Ovary (tissue), 10 donors: ENCODE measurements at places on chromosomes 6 and 20.

GRCh38 chr6:80793411-80793810 is 686.9 kb downstream of the BCKDHB start:
- DNase-seq: no peak

DNA sequence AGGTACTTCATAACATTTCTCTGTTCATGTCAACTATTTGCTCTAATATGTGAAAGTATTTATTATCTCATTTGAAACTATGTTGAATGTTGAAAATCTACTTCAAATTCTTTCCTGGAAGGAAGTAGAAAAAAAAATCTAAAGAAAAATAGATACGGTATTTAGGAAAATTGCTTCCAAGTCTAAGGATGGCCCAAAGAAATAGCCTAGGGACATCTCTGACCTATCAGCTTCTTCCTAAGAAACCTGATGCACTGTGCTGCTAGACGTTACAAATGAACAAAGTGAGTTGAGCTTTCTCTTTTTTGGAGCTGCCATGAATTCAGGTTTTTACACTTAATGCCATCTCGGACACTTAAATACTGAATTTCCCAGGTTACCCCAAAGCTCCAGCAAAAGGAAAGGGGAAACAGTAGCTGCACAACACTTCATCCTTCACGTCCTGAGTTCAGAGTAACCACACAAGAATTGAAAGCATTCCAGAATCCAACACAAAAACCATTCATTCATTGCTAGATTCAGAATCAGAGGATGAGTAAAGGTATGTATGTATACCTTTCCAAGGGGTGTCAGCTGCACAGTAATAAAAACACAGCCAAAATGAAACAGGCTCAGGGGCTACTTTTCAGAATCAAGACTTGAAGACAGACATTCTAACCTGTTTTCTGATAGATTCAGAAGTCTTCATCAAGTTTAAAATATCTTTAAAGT is 7.9 kb downstream of the RMND1 start:
- no peak for DNase-seq

GRCh38 chr6:35611240-35611639 is 77.5 kb downstream of the FKBP5 start:
- DNase-seq: no peak

- no peak for DNase-seq
Observed at GRCh38 chr6:9606435-9607134, 808.3 kb downstream of the TFAP2A start.

- no peak for DNase-seq
Observed at GRCh38 chr6:101534386-101534785, 140.9 kb downstream of the GRIK2 start.

DNA sequence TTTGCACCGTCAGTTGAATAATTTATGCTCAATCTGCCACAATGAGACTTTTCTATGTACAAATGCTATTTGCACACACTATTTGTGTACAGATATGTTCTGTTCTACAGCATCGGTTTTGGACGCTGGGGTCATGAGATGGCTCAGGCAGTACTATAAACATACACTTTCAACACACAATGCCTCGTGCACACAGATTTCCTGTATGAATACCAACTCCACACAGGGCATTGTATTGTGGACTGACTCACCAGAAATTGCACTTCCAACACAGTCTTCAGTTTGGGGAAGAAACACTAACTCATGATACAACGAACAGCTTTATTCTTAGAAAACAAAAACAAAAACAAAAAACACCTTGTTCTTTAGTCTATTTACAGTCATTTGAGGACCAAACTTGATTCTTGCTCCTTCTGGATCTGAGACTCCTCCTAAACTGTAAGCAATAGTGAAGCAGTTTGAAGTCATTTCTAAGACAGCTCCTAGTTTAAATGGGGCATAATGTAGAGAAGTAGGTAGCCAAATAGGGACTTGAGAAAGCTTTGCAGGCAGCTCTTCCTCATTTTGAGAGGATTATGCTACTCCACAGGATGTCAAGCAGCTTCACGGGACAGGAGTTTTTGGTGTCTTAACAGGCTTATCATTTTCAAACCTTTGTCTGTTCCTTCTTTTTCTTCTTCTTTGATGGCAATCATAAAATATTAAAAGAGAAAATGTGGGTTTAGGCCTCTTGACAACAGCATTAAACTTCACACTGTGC is 33.7 kb downstream of the GJA10 start:
- DNase-seq: no peak
